Naive thymus-derived CD8-positive, alpha-beta T cell (primary cell): ENCODE measurements at places on chromosomes 13 and 19. TPM values are rescaled to one million over a fixed set of nuclear protein-coding genes. Genes with fewer than 3 reads are reported as not detected.

Gene CDX2
- not detected for polyA plus RNA-seq

GRCh38 chr19:17248011-17248776 lies 2.5 kb upstream of the NR2F6 start:
- H3K4me3 ChIP-seq, result no peak overlapping the region
- no peak for DNase-seq
- no peaks in the 10 kb centered on the region for H3K36me3 ChIP-seq
- H3K4me1 ChIP-seq, result peaks cover 8% of the 10 kb centered on the region
- no peaks in the 10 kb centered on the region for H3K27me3 ChIP-seq

- H3K36me3 ChIP-seq, result peaks cover 8% of the 10 kb centered on the region
- no peaks in the 10 kb centered on the region for H3K27me3 ChIP-seq
- no peak for DNase-seq
- peaks cover 58% of the 10 kb centered on the region for H3K4me1 ChIP-seq
- H3K4me3 ChIP-seq, result no peak overlapping the region
- no peak overlapping the region for H3K27ac ChIP-seq
Measured at GRCh38 chr13:27641711-27642502, 20.2 kb downstream of the POLR1D start.

GRCh38 chr13:99870541-99870940 lies 101.0 kb downstream of the ZIC5 start:
- no peaks in the 10 kb centered on the region for H3K4me1 ChIP-seq
- H3K4me3 ChIP-seq, result no peak overlapping the region
- no peak for DNase-seq
- no peak overlapping the region for H3K27ac ChIP-seq

DNA sequence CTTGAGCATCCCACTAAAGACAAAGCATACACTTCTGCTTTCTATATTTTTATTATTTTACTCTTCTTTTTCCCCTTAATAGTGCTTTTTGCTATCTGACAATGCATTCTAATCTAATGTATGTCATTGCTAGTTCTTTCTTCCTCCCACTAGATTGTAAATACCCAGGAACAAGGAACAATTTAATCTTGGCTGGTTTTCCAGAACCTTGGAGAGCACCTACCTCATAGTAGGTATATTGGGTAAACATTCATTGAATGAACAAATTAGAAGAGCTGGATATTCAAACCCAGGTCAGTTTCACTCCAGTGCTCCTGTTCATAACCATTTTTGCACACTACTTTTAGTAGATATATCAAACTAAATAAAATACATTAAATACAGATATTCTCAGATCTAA lies 1617.6 kb upstream of the SLC10A2 start:
- H3K4me3 ChIP-seq, result no peak overlapping the region
- no peaks in the 10 kb centered on the region for H3K4me1 ChIP-seq
- H3K36me3 ChIP-seq, result no peaks in the 10 kb centered on the region
- no peak for DNase-seq
- no peak overlapping the region for H3K27ac ChIP-seq
- H3K27me3 ChIP-seq, result no peaks in the 10 kb centered on the region

GRCh38 chr13:32829269-32829668 lies 187.0 kb upstream of the KL start:
- no peak overlapping the region for H3K27ac ChIP-seq
- no peaks in the 10 kb centered on the region for H3K36me3 ChIP-seq
- H3K27me3 ChIP-seq, result no peaks in the 10 kb centered on the region
- no peak overlapping the region for H3K4me3 ChIP-seq
- DNase-seq, result no peak
